ENCODE measurements at places on chromosomes 7 and 10.

- no peak for DNase-seq
Observed at GRCh38 chr10:98033515-98033914, 3.1 kb upstream of the CRTAC1 start.

- DNase-seq: no peak
Observed at GRCh38 chr7:24908166-24908565, 71.8 kb downstream of the OSBPL3 start.

GRCh38 chr7:44646176-44646920, 39.9 kb downstream of the OGDH start:
- no peak for DNase-seq

GRCh38 chr10:105968666-105969065, 1195.8 kb downstream of the SORCS1 start:
- DNase-seq: no peak

DNA sequence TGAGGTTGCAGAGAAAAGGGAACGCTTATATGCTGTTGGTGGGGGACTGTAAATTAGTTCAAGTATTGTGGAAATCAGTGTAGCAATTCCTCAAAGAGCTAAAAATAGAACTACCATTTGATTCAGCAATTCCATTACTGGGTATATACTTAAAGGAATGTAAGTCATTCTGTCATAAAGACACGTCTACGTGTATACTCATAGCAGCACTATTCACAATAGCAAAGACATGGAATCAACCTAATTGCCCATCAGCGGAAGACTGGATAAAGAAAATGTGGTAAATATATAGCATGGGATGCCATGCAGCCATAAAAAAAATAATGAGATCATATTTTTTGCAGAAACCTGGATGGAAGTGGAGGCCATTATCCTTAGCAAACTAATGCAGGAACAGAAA, 100.0 kb upstream of the NPSR1 start:
- DNase-seq: no peak

DNA sequence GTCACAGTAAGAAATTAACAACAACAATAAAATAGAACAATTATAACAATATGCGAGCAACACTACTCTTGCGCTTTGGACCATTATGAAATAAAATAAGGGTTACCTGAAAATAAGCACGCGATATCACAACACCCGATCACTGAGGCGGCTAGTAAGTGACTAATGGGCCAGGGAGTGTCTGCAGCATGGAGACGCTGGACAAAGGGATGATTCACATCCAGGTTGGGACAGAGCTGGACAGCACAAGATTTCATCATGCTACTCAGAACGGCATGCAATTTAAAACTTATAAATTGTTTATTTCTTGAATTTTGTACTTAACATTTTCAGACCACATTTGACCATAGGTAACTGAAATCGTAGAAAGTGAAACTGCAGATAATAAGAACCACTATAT, 15.6 kb downstream of the HIBADH start:
- DNase-seq: no peak

GRCh38 chr7:25031007-25031406, 51.0 kb upstream of the OSBPL3 start:
- DNase-seq: no peak

GRCh38 chr7:90180011-90180585, 25.8 kb downstream of the STEAP1 start:
- DNase-seq: no peak

- DNase-seq: no peak
Observed at GRCh38 chr10:31064348-31064747, 32.7 kb upstream of the ZNF438 start.

DNA sequence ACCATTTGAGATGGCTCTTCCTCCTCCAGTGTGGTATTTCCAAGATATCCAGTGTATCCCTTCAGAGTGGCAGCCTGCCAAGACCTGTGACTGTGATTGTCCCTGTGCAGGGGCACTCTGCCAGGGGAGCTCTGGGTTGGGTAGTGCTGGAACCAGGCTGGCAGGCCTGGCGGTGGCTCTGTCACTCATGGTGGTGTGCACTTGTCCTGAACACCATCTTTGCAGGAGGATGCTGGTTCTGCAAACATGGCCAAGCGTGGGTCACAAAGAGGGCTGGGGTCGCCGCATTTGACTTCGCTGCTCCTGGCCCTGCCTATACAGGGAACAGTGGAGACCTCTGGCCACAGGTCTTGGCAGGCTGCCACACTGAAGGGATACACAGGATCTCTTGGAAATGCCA, 205.2 kb downstream of the PRPF18 start:
- no peak for DNase-seq

- DNase-seq: no peak
Observed at GRCh38 chr7:779480-779879, 52.4 kb upstream of the PRKAR1B start.

GRCh38 chr10:75547391-75548298, 116.2 kb downstream of the LRMDA start:
- no peak for DNase-seq

DNA sequence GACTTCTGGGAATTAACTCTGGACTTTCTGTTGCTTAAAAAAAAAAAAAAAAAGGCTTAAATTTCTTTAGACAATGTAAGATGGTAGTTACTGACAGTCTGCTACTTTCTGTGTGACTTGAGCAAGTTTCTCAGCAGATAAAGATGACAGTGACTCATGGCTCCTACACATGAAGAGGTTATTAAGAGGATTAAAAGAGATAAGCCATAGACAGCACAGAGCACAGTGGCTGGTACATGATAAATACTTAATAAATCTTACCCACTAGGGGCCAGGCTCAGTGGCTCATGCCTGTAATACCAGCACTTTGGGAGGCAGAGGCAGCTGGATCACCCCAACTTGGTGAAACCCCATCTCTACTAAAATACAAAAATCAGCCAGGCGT, 174.8 kb downstream of the JAZF1 start:
- DNase-seq: no peak

GRCh38 chr10:110003524-110003885, 4.3 kb upstream of the ADD3 start:
- DNase-seq: no peak

DNA sequence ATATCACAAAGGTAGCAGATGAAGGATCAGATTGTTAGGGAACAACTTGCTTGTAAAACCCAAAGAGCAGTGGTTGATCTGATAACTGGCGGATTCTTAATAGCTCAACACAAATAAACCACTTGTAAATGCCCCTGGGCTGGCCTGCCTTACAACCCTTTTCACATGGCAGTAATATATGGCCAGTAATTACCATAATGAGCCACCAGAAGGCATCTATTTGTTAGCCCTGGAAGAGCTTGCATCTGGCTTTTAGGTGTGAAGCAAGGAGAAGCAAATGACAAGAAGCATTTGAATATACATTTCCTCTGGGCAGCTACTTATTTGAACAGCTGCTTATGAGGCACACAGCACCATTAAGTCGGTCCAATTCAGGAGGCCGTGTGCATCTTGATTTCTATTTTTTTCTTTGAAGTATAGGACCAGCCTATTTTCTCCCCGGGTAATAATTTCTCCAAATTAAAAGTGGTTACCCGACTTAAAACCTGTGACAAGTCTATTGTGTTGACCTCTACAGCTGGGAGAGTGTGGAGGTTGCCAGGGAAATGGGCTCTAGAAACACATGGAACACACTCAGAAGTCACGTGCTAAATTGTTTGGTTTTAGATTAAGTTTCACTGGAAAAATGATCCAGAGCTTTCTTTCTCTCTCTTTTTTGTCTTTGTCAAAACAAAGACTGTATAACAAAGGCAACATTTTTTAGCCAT, 113.4 kb downstream of the SEM1 start:
- no peak for DNase-seq

DNA sequence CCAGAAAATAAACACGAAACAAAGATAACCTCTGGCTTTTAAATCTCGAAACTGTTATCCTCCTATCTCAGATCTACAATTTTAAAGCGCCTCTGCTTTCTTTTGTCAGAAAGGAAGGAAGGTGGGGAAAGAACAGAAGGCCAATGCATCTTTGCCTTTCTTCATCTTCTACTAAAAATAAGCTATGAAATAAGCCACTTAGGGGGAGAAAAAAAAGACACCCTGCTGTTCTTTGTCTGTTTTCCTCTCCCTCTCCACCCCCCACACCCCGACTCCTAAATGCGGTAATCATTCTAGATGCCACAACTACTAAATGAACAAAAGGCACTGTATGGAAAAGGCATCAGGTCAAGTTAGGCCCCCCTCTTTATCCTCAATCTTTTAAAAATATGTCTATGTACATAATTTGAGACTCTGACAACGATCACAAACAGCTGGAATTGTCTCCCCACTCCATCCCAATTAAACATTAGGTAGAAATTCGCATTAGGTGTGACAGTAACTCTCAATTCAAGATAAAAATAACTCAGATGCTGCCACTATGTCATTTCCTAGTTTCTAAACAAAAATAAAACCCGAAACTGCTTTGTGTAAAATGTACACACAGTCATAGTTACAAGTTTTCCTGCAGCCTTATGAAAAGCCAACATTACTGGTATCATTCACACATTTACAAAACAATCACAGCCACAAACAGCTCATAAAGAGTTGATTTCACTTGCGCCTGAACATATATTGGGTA, 2.4 kb downstream of the UBE2H start:
- no peak for DNase-seq

DNA sequence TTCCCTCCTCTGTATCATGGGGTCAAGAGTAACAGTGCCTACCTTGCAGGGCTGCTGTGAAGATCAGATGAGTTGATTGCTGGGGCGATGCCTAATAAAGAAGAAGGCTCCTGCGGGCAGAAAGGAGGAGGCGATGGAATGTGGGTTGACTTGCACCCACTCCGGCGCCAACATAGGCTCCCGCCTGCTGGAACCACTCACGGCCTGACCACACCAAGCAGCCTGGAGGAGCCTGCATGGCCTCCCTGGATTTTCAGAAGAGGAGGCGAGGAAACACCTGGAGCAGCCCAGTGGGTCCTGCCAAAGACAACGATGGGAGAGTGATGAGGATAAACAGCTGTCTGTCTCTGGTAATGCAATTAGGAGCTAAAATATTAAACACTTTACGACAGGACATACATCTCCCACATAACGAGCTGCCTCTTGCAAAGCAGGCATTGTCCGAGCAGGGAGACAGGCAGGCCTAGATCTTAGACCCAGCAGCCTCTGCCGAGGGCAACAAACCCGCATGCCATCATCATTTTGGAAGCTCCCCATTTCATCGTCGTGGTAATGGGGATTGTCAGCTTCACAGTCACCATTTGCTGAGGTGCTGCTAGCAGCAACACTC, 302.9 kb upstream of the ZMIZ1 start:
- no peak for DNase-seq

- no peak for DNase-seq
Observed at GRCh38 chr10:46294641-46295220, 7.9 kb downstream of the ANTXRL start.

GRCh38 chr7:101100858-101101847, 15.9 kb downstream of the TRIM56 start:
- no peak for DNase-seq

- DNase-seq: no peak
Observed at GRCh38 chr7:84847038-84847437, 339.8 kb downstream of the SEMA3D start.

All from stimulated activated CD8-positive, alpha-beta memory T cell treated with anti-CD3 and anti-CD28 coated beads, Interleukin-4, amount 100 ng/mL, for 48 hours (primary cell).